ENCODE measurements at places on chromosomes 5 and 9. TPM values are rescaled to one million over a fixed set of nuclear protein-coding genes. Genes with fewer than 3 reads are reported as not detected.

GRCh38 chr5:103090791-103091190, 29.1 kb downstream of the GIN1 start:
- no peak for DNase-seq

Gene TSLP
- 4.1 TPM for total RNA-seq

Gene MYMK
- total RNA-seq: not detected

GRCh38 chr9:91720751-91721705, 229.0 kb downstream of the ROR2 start:
- DNase-seq: no peak

Gene DRD1
- 0.81 TPM for total RNA-seq

DNA sequence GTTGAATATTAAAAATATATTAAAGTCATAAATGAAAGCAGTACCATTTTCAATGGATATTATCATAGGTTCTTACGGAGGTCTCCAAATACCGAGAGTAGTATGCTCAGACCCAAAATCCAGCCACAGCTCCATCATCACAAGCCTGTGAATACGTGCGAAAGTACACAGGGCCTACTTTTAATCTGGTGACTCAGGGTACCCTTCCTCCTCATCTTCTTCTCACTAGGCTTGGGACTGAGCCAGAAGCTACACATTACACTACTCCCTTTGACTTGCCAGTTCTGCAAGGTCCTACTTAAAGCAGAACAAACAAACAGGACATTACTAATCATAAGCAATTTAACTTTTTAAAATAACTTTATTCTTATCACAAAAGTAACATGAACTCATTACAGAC, 7.6 kb upstream of the RIC1 start:
- DNase-seq: no peak

Gene TSSK1B
- total RNA-seq: 0.20 TPM

GRCh38 chr5:15640116-15640515, 140.1 kb downstream of the FBXL7 start:
- DNase-seq: no peak

GRCh38 chr5:87121304-87122150, 146.2 kb upstream of the RASA1 start:
- no peak for DNase-seq

GRCh38 chr5:135149956-135150723, 116.1 kb upstream of the PITX1 start:
- DNase-seq: no peak
